Kidney glomerular epithelial cell (primary cell): ENCODE measurements at places on chromosomes 2 and 18.

DNA sequence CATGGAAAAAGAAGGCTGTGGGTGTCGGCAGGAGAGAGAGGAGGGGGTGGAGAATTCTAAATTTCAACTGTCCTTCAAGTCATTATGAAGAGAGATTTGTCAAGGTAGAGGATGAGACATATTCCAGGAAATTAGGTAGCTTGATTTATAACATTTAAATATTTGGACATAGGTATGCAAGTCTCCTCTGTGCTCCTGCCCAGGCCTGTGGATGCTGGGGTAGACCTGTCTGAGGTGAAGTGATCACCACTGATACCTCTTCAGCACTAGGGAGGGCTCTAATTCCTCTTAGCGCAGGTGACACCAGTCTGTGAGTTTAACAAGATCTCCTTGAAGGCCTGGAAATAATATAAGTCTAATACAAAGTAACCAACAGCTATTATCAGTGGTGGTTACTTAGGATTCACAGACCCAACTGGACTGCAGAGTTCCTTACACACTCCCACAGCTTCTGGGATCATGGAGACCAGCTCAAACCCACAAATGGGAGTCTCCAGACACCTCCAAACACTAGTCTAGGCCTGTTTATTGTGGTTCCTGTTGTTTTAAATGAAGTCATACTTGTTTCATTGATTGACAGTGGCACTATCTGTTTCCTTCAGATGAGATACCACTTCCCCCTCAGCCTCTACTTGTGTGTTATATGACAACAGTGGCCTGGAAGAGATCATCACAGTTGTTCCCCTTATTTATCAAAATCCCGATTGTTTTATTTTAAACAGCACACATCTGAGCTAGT, 104.1 kb upstream of the ITPRID2 start:
- DNase-seq, result no peak

DNA sequence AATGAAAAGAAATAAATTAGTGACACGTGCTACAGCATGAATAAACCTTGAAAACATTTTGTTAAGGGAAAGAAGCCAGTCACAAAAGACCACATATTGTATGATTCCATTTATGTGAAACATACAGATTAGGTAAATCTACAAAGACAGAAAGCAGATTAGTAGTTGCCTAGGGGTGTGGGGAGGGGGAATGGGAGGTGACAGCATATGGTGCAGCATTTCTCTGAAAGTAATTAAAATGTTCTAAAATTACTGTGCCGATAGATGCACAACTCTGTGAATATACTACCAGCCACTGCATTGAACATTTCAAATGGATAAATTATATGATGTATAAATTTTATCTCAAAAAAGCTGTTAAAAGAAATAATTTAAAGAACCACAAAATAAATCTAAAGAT, 161.0 kb downstream of the TRIB2 start:
- no peak for DNase-seq

- DNase-seq, result no peak
Observed at GRCh38 chr2:207975921-207976320, 49.4 kb downstream of the PLEKHM3 start.

GRCh38 chr18:3703732-3704176, 253.8 kb downstream of the TGIF1 start:
- peak; percentile 58 for DNase-seq

- no peak for DNase-seq
Observed at GRCh38 chr2:9952286-9952737, 819 bp downstream of the GRHL1 start.
